ENCODE measurements at places on chromosomes 3 and 15.

- no peak for DNase-seq
Observed at GRCh38 chr15:63895194-63895593, 61.4 kb upstream of the HERC1 start.

GRCh38 chr15:44782516-44782915, 46.2 kb downstream of the TRIM69 start:
- DNase-seq, result no peak

DNA sequence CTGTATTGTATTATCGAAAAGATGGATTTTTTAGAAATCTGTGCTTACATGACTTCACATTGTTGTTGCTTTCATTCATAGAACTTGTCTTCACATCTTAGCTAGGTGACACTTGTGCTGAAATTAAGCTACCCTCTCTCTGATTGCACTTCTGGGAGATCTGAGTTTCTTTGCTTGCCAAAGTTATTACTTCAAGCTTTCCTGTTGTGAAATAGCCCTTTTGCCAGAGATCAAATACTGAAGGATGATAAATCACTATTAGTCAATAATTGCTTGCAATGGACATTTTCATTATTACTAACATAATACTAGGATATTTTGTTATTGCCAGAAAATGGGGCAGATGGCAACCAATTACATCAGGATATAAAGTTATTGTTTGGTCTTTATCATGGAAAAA, 34.7 kb downstream of the PIK3CA start:
- DNase-seq, result no peak

- DNase-seq, result no peak
Observed at GRCh38 chr3:72114773-72115172, 329.8 kb upstream of the PROK2 start.

- DNase-seq, result no peak
Observed at GRCh38 chr3:128270559-128271492, 117.5 kb downstream of the EEFSEC start.

GRCh38 chr3:107641572-107642307, 119.0 kb downstream of the BBX start:
- DNase-seq, result no peak

DNA sequence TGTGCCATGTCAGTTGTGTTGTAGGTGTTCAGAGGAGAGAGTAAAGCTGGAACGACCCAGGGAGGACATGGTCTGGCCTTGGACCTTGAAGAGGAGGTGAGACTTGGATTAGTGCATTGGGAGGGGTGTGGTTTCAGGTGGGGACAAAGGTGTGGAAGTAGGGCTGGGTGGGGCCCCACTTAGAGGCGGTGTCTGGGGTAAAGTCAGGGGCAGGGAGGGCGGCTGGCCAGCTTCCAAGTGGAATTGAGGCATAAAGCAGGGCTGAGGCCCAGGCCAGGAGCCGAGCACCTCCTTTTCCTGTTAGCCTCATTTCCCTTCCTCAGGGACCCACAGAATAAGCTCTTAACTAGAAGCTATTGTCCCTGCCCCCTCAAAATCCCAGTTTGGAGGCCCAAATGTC, 36.2 kb upstream of the FLNB start:
- no peak for DNase-seq

DNA sequence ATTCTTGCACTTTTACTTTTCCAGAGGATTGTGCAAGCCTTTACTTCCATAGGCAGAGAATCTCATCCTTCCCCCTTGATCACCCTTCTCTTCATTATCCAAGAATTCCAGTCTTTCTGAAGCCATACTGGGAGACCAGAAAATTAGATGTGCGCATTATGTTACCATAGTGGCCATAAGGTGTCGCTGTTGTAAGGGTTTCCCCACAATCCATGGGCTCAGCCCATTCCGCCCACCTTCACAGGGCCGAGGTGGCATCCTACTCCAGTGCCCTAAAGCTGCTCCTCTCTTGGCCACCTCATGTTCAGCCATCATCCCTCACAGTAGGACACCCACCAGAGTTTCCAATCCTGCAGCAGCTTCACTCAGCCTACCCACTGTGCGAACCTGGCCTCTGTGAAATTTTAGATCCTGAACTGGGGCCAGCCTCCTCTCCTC, 35.0 kb downstream of the CTSH start:
- DNase-seq, result no peak

DNA sequence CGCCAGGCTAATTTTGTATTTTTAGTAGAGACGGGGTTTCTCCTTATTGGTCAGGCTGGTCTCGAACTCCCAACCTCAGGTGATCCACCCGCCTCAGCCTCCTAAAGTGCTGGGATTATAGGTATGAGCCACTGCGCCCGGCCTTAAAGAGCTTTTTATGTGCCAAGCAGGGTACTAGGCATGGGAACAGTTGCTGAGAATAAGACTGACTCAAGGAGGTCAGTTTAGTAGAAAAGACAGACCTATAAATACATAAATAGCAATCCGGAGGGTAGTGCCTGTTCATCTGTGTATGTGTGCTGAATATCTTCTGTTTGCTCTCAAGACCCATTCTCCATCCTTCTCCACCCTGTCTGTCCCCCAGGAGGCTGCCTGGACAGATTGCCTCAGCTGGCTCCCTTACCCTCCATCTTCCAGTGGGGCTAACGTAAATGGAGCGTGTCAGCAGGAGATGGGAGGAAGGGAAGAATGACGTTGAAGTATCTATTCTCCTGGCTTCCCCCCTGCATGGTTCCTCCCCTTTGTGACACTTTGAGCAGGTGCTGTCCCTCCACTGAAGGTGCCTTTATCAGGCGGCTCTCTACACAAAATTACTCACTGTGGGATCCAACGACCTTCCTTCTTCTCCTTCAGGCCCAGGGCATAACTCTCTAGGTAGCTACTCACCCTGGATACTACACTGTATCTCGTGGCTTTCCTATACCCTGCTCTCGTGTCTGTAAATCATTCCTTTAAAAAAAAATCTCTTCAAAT, 31.1 kb downstream of the FBXO40 start:
- DNase-seq, result no peak

- no peak for DNase-seq
Observed at GRCh38 chr3:1677576-1678156, 421.0 kb upstream of the CNTN4 start.
